ELR (cell line): ENCODE measurements at places on chromosomes 5 and 9.

DNA sequence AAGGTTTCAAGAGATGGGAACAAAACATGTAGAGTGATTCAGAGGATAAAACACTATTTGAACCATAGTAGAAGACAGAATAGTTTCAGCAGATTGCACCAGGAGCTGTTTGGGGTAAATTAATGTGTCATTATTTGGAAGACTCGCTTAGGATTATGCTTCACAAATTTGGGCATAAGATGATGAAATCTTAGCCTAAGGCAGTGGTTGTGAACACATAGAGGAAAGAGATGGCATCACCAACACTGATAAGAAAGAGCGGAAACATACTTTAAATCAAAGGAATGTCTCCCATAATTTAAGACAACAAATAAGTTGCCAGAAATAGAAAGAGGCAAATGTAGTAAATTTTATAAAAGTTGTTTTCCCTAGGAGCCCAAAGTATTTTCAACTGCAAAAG lies 66.1 kb upstream of the TBCA start:
- no peak for DNase-seq

- DNase-seq: no peak
These were observed 15.7 kb upstream of the KCNN2 start for GRCh38 chr5:114346181-114346580.

- DNase-seq: no peak
These were observed 478.1 kb upstream of the NMUR2 start for GRCh38 chr5:152883066-152883775.

GRCh38 chr9:96618209-96619123 lies 1.2 kb downstream of the CDC14B start:
- DNase-seq: peak; percentile 80

- no peak for DNase-seq
These were observed 474.7 kb downstream of the PDE4D start for GRCh38 chr5:59418808-59419207.

GRCh38 chr5:74138721-74139120 lies 501.8 kb downstream of the ENC1 start:
- no peak for DNase-seq
